Type B pancreatic cell (in vitro differentiated cells): ENCODE measurements at places on chromosomes 2 and 18. TPM values are rescaled to one million over a fixed set of nuclear protein-coding genes. Genes with fewer than 3 reads are reported as not detected.

REG3A gene
- 0.95 and 4.0 TPM in 2 replicates for total RNA-seq

REG3G gene
- total RNA-seq: 0.33 and 0.87 TPM in 2 replicates

GRB14 gene
- total RNA-seq: 8.8 and 11.6 TPM in 2 replicates

CERS6 gene
- total RNA-seq: 36.9 and 43.0 TPM in 2 replicates

PDE11A gene
- total RNA-seq: 0.67 and 2.0 TPM in 2 replicates

SP5 gene
- 1.1 and 4.4 TPM in 2 replicates for total RNA-seq

SIX3 gene
- total RNA-seq: 0.68 TPM in 1 of 2 replicates, not detected in the other

RNF25 gene
- 22.8 and 30.5 TPM in 2 replicates for total RNA-seq

CCL20 gene
- total RNA-seq: 1.7 and 3.2 TPM in 2 replicates

CROCC2 gene
- total RNA-seq: 0.68 and 0.98 TPM in 2 replicates

NRP2 gene
- total RNA-seq: 18.7 and 109 TPM in 2 replicates

CCDC74B gene
- total RNA-seq: 10.3 and 15.4 TPM in 2 replicates

MAB21L4 gene
- total RNA-seq: 62.0 and 157 TPM in 2 replicates
